ENCODE measurements at places on chromosomes 2 and 18.

GRCh38 chr2:206915121-206915520 lies 24.2 kb upstream of the CPO start:
- DNase-seq = peak; percentile 78

- no peak for DNase-seq
These were observed 89.6 kb upstream of the PMAIP1 start for GRCh38 chr18:59810183-59810582.

GRCh38 chr2:73337828-73338227 lies 44.5 kb upstream of the EGR4 start:
- no peak for DNase-seq

- no peak for DNase-seq
These were observed 346.0 kb downstream of the ARHGAP15 start for GRCh38 chr2:143475041-143475776.

DNA sequence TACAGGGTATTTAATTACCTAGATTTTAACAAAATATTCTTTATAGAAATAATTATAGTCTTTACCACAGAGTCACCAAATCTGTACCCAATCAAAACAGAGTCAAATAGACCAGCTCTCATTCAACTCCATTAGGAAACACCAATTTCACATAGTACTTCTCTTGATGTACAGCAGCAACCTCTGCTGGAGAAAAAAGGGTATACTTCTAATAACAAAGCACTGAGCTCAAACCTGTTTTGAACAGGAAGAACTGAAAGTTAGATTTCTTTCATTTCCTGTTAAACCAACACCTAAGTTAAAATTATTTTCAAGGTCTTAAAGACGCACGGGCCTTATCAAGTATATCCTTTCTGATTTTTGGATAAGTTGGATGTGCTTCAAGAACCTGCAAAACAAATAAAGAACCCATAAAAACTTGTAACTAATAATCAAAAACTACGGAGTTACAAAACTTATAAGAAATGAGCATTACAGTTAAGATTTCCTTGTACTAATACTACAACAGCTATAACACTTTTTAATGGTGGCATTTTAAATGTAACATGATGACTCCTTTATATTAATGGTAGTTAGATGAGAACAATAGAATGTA lies 79.0 kb downstream of the TTC21B start:
- DNase-seq = peak; percentile 72

GRCh38 chr2:241906826-241907570 lies 37.5 kb downstream of the RTP5 start:
- DNase-seq = no peak

All from EH (cell line).